ENCODE measurements at places on chromosomes 12 and 14. TPM values are rescaled to one million over a fixed set of nuclear protein-coding genes. Genes with fewer than 3 reads are reported as not detected.
A peak's percentile ranks its signal among the peaks of the same experiment; 100 is the strongest.

FBRSL1 gene
- total RNA-seq = 4.0 TPM

ZC3H10 gene
- total RNA-seq = 11.9 TPM

CLEC4A gene
- 1.4 TPM for total RNA-seq

LEMD3 gene
- 43.2 TPM for total RNA-seq

WNT1 gene
- total RNA-seq = not detected

SERPINA12 gene
- not detected for total RNA-seq

ERP27 gene
- 0.60 TPM for total RNA-seq

POTEM gene
- not detected for total RNA-seq

CS gene
- 80.4 TPM for total RNA-seq

GRCh38 chr12:122982963-122983788, 2.7 kb downstream of the ARL6IP4 start:
- no peak overlapping the region for H3K4me3 ChIP-seq
- peaks cover 29% of the 10 kb centered on the region for H3K4me1 ChIP-seq
- H3K27me3 ChIP-seq = no peaks in the 10 kb centered on the region

DNA sequence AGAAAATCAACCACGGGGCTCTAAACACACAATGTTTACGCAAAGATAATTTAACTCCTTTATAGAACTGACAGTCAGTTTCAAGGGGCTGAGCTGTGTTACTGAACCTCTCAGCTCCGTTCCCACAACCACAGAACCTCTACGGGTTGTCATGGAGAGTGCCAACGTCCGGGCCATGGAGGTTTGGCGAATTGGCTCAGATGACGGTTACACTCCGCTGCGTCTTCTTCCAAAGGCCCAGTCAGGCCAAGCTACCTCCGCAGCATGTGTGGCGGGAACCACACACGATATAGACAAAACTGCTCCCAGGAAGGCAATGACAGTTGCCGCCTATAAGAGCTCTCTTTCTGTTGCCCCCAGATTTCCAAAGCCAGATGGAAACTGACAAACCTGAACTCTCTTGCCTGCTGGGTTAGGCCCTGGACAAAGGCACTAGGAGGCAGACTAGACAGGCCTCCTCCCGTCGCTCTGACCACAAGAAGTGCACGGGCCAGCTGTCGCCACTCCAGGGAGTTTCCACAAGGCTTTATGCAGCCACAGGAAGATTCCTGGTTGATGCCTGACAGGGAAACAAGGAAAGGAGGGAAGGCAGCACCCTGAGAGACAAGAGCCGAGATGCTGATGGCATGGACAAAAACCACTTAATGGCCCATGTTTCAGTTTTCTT, 30.3 kb downstream of the CCDC88C start:
- H3K36me3 ChIP-seq = no peaks in the 10 kb centered on the region
- H3K4me3 ChIP-seq = no peak overlapping the region

GRCh38 chr12:104852896-104853295, 105.2 kb downstream of the SLC41A2 start:
- no peak overlapping the region for H3K27ac ChIP-seq
- DNase-seq = no peak
- H3K4me3 ChIP-seq = no peak overlapping the region

DNA sequence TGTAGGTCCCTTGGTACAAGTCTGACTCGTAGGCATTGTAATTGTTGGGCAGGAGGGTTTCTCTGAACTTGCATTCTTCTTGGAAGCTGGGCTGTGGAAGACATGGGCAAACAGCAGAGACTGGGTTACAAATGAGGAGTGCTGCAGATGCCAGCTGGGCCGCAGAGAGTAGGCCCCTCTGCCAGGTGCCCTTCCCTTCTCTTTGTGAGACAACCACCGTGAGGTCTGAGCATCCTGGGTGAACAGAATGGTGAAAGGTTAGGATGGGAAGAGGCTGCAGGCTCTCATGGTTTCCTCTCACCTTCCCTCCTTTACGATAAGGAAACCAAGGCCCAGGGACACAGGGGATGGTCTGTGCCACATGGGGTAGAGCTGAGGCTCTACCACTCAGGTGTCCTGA, 11.3 kb downstream of the FGF6 start:
- H3K4me3 ChIP-seq = no peak overlapping the region
- peaks cover 13% of the 10 kb centered on the region for H3K4me1 ChIP-seq
- H3K27ac ChIP-seq = no peak overlapping the region
- DNase-seq = no peak
- no peaks in the 10 kb centered on the region for H3K36me3 ChIP-seq

DNA sequence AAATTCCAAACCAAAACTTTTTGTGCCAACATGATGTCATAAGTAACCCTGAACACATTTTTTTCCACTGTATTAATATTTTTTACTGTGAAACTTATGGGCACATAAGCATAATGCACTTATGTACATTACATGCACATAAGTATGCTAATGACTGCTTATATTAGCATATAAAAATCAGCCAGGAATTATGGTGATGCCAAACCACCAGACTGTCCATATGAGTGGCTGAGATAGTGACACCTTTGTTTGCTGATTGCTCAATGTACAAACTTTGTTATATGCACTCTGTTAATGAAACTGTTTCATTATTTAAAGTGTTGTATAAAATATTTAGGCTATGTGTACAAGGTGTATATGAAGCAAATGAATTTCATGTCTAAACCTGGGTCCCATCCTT, 32.3 kb downstream of the USP44 start:
- no peak for DNase-seq
- H3K4me1 ChIP-seq = peaks cover 43% of the 10 kb centered on the region
- peaks cover 26% of the 10 kb centered on the region for H3K36me3 ChIP-seq
- peak overlapping the region; percentile 84 for H3K27ac ChIP-seq

DNA sequence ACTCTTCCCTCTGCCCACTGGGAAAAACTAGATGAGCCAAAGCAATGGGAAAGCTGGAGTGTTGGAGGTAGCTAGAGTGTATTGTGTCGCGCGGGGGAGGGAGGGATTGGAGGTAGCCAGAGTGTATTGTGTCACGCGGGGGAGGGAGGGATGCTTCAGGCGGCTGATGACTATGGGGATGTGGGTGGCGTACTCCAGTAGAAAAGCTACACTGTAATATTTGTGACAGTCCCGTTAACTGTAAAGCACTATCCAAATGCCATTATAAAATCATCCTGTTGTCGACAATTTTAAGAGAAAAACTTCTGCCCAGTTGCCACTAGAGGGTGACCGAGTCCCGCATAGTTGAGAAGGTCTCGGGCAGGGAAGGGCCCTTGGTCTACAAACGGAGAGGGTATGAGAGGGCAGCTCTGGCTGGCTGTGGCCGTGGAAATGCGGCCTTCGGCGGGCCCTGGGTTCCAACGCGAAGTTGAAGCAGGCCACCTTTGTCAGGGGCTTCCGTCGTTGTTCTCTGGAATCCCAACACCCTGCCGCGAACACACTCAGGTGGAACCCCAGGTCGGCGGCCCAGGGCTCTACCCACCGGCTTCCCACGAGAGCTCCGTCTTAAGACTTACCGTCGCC, 15.1 kb upstream of the PLEK2 start:
- no peaks in the 10 kb centered on the region for H3K4me1 ChIP-seq
- H3K36me3 ChIP-seq = no peaks in the 10 kb centered on the region
- H3K4me3 ChIP-seq = no peak overlapping the region
- no peaks in the 10 kb centered on the region for H3K27me3 ChIP-seq
- peak; percentile 95 for DNase-seq

GRCh38 chr12:70365398-70365647, 767 bp upstream of the KCNMB4 start:
- peaks cover 27% of the 10 kb centered on the region for H3K36me3 ChIP-seq
- H3K27me3 ChIP-seq = no peaks in the 10 kb centered on the region
- DNase-seq = no peak
- H3K4me3 ChIP-seq = peak overlapping the region; percentile 98

DNA sequence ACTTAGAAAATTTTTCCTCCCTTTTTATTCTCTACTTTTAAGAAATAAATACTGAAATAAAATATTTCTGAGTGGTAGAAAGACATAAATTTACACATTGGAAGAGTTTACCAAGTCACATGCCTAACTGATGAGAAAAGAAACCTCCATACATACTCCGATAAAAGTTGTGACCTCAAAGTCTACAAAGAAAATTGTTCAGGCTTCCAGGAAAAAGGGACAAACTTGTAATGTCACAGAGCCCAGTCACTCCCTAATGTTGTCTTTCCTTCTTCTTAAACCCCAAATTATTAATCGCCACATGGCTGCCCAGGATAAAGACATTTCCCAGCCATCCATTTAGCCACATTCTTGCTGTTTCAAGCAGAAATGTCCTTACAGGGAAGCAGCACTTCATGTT, 455.3 kb downstream of the MDGA2 start:
- no peaks in the 10 kb centered on the region for H3K4me1 ChIP-seq
- H3K36me3 ChIP-seq = no peaks in the 10 kb centered on the region
- no peak overlapping the region for H3K4me3 ChIP-seq
- no peak for DNase-seq
